Naive thymus-derived CD4-positive, alpha-beta T cell (primary cell): ENCODE measurements at places on chromosomes 13 and 19. TPM values are rescaled to one million over a fixed set of nuclear protein-coding genes. Genes with fewer than 3 reads are reported as not detected.

Gene RAB3D
- 2.3 TPM for polyA plus RNA-seq

Gene PCID2
- 62.9 TPM for polyA plus RNA-seq

Gene FOSB
- 5.3 TPM for polyA plus RNA-seq

Gene KLK6
- not detected for polyA plus RNA-seq

Gene ADAT3
- 5.9 TPM for polyA plus RNA-seq

Gene FAM216B
- not detected for polyA plus RNA-seq

Gene CBLC
- polyA plus RNA-seq = not detected

Gene ADGRE2
- polyA plus RNA-seq = 0.07 TPM

Gene SOX21
- not detected for polyA plus RNA-seq

Gene IL4I1
- polyA plus RNA-seq = not detected

Gene MEIS3
- polyA plus RNA-seq = not detected

Gene LRRC63
- polyA plus RNA-seq = not detected

Gene IQCN
- polyA plus RNA-seq = 0.19 TPM

Gene LDLR
- 7.0 TPM for polyA plus RNA-seq

Gene ELSPBP1
- not detected for polyA plus RNA-seq

Gene UPK1A
- not detected for polyA plus RNA-seq

Gene ZNF582
- 5.8 TPM for polyA plus RNA-seq

Gene NAXD
- 18.8 TPM for polyA plus RNA-seq

Gene PTPRH
- polyA plus RNA-seq = not detected

Gene KL
- not detected for polyA plus RNA-seq

Gene DPF1
- polyA plus RNA-seq = not detected

Gene FGF22
- polyA plus RNA-seq = not detected

Gene PSG2
- not detected for polyA plus RNA-seq
